Stomach (tissue), 19 donors: ENCODE measurements at places on chromosomes 5 and 9.

DNA sequence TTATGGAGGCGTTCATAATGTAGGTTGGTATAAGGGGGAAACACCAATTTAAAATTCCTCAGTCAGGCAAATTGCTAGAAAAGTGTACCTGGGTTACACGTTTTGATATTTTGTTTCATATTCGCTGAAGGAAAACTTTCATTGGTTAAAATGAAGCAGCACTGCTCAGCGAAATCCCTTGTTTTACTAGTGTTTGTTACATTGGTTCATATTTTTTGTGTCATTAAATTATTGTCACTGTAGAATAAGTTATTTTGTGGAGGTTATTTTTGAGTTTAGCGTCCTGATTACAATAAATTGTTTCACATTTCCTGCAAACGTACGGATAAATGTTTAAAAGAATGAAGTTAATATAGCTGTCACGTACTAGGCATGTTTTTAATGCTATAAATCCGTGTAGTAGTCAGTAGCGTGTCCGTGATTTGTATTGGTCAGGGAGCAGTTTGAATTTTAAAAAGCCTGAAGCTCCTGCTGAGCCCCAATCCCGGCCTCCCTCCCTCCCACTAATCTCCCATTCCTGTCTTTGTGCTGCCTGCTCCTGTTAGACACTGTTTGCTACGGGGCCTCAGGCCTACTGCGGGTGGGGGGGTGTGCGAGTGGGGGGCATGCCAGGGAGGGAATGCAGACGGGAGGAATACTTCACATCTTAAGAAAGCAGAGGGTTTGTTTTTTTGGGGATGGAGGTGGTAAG lies 2.0 kb downstream of the NIPBL start:
- peak; percentile 74 for DNase-seq

DNA sequence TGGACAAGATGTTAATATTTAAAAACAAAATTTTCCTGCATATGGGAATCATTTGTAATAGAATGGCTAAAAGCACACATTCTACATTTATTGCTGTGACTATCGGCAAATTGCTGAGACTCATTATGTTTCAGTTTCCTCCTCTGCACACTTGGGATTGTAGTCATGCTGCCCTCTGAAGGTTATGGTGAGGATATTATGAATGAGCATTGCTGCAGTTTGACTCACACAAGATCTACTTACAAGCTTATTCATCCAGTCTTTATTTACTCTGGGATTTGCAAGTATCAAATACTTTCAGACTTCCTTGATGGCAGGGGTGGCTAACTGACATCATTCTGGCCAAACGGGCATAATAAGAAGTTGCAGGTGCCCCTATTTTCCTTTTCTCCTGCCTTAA lies 9.5 kb upstream of the NFIL3 start:
- DNase-seq, result peak; percentile 76

- DNase-seq, result no peak
These were observed 4.8 kb upstream of the FAM240B start for GRCh38 chr9:38724754-38725153.

- no peak for DNase-seq
These were observed 140.5 kb upstream of the TARS1 start for GRCh38 chr5:33300209-33300742.

- no peak for DNase-seq
These were observed 37.8 kb downstream of the GLRX start for GRCh38 chr5:95784514-95785302.

DNA sequence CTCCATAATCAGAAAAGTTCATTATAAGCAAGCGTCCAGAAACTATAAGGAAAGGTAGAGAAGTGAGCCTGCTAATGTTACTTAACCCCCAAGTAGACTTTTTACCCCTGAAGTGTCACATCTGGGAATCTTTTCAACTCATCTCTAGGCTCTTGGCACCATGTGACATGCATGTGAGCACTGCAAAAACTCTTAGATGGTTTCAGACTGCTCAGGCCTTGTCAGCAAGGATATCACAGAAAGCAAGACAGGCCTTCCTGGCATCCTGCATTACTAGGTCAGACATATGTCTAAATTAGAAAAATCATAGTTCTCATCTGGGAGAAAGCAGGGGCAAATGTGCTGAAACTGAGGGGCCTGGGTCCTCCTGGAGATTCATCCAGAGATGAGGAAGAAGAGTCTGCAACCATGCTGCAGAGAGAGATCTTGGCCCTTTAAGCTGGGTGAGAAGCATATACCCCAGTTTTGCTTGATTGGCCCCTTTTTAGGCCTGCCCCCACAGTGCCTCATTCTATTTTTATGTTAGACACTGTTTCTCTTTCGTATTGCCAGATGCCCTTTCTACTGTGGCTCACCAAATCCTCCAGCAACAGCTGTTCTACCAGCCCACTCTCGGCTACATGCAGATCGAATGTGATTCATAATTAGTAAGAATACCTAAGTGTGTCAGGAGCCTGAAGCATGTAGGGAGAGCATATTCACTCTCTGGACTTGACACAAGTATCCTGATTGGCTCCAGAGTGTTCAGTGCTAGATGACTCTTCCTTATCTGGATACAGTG lies 19.0 kb downstream of the TMEM8B start:
- DNase-seq, result peak; percentile 44
